ENCODE measurements at places on chromosomes 11 and 22.

DNA sequence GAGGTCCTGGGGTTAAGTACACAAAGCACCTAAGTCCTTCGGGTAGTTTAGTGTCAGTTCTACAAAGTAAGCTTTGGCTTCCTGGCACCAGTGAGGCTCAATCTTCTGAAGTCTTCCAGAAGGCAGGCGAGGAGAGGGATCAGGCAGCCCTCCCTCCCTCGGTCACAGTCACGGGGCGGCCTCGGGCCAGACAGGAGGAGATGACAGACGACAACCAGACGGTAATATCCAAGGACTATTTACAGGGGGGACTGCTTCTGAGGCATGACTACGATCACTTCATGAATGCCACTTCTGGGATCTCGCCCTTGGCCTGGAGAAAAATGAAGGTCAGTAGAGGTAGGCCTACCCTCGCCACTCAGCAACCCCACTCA is 383 bp upstream of the TMEM223 start:
- no peaks in the 10 kb centered on the region for H3K27me3 ChIP-seq
- peaks cover 95% of the 10 kb centered on the region for H3K36me3 ChIP-seq
- H3K4me1 ChIP-seq = peaks cover 44% of the 10 kb centered on the region
- peak overlapping the region; percentile 91 for H3K4me3 ChIP-seq

DNA sequence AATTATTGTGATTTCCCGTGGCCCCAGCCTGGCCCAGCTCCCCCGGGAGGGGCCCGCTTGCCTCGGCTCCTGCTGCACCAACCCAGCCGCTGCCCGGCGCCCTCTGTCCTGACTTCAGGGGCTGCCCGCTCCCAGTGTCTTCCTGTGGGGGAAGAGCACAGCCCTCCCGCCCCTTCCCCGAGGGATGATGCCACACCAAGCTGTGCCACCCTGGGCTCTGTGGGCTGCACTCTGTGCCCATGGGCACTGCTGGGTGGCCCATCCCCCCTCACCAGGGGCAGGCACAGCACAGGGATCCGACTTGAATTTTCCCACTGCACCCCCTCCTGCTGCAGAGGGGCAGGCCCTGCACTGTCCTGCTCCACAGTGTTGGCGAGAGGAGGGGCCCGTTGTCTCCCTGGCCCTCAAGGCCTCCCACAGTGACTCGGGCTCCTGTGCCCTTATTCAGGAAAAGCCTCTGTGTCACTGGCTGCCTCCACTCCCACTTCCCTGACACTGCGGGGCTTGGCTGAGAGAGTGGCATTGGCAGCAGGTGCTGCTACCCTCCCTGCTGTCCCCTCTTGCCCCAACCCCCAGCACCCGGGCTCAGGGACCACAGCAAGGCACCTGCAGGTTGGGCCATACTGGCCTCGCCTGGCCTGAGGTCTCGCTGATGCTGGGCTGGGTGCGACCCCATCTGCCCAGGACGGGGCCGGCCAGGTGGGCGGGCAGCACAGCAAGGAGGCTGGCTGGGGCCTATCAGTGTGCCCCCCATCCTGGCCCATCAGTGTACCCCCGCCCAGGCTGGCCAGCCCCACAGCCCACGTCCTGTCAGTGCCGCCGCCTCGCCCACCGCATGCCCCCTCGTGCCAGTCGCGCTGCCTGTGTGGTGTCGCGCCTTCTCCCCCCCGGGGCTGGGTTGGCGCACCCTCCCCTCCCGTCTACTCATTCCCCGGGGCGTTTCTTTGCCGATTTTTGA is 3.3 kb upstream of the ANKRD13D start:
- DNase-seq = no peak
- no peak overlapping the region for H3K4me3 ChIP-seq
- H3K36me3 ChIP-seq = peaks cover 84% of the 10 kb centered on the region

- H3K27ac ChIP-seq = no peak overlapping the region
- no peak overlapping the region for H3K4me3 ChIP-seq
- H3K36me3 ChIP-seq = no peaks in the 10 kb centered on the region
- no peak for DNase-seq
These were observed 169.1 kb downstream of the CADM1 start for GRCh38 chr11:115334932-115335788.

GRCh38 chr22:41171996-41172395 is 33.1 kb upstream of the L3MBTL2 start:
- no peaks in the 10 kb centered on the region for H3K27me3 ChIP-seq
- peaks cover 91% of the 10 kb centered on the region for H3K36me3 ChIP-seq
- peaks cover 14% of the 10 kb centered on the region for H3K4me1 ChIP-seq
- H3K27ac ChIP-seq = no peak overlapping the region
- no peak for DNase-seq

- H3K4me1 ChIP-seq = peaks cover 63% of the 10 kb centered on the region
- no peaks in the 10 kb centered on the region for H3K27me3 ChIP-seq
- H3K36me3 ChIP-seq = peaks cover 55% of the 10 kb centered on the region
- H3K4me3 ChIP-seq = no peak overlapping the region
- DNase-seq = no peak
- no peak overlapping the region for H3K27ac ChIP-seq
These were observed 4.4 kb downstream of the TOLLIP start for GRCh38 chr11:1305063-1305495.

DNA sequence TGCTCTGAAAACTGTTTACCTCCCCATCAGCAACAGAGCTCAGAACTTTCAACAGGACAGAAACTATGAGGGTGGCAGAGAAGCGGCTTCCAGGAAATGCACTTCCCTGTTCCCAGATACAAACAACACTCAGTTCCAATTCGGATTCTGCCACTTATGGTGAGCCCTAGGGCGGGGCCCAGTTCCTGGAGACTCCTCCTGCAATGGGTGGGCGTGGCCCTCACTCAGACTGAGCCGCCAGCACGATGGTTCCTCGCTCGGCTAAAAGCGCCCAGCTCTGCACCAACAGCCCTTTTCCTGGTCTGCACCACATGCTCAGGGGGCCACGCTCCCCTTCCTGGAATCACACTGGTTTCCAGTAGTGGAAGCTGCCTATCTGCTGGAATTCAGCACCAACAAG is 314.1 kb downstream of the CTTN start:
- no peak overlapping the region for H3K27ac ChIP-seq
- peaks cover 4% of the 10 kb centered on the region for H3K4me1 ChIP-seq
- H3K36me3 ChIP-seq = no peaks in the 10 kb centered on the region
- no peak overlapping the region for H3K4me3 ChIP-seq

GRCh38 chr11:117663821-117664220 is 133.2 kb downstream of the DSCAML1 start:
- no peak overlapping the region for H3K4me3 ChIP-seq
- H3K27me3 ChIP-seq = no peaks in the 10 kb centered on the region
- H3K27ac ChIP-seq = no peak overlapping the region
- DNase-seq = no peak

GRCh38 chr11:32154275-32154674 is 63.4 kb downstream of the RCN1 start:
- H3K27me3 ChIP-seq = peaks cover 50% of the 10 kb centered on the region
- H3K4me3 ChIP-seq = no peak overlapping the region
- DNase-seq = no peak
- no peaks in the 10 kb centered on the region for H3K36me3 ChIP-seq
- no peak overlapping the region for H3K27ac ChIP-seq

DNA sequence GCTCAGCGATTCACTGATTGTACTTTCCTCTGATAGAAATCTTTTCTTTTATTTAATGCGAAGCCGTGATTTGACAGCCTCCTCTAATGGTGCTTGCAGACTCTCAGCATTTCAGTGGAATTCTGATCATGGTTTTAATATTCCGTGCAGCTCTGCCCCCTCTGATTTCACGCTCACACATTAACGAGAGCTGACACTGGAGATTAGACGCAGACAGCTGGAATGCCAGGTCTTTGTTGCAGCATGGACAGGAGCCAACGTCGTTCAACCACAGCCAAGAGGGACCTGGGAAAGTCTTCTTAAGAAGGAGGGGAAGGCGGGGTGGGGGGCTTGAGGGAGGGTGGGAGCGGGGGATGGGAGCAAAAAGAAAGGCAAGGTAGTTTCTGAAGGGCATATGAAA is 186.4 kb downstream of the BLID start:
- H3K36me3 ChIP-seq = no peaks in the 10 kb centered on the region
- no peak overlapping the region for H3K27ac ChIP-seq
- peaks cover 38% of the 10 kb centered on the region for H3K27me3 ChIP-seq
- no peak for DNase-seq
- no peaks in the 10 kb centered on the region for H3K4me1 ChIP-seq

- no peaks in the 10 kb centered on the region for H3K4me1 ChIP-seq
- no peak overlapping the region for H3K27ac ChIP-seq
- DNase-seq = no peak
- no peak overlapping the region for H3K4me3 ChIP-seq
- H3K27me3 ChIP-seq = peaks cover 3% of the 10 kb centered on the region
These were observed 432.1 kb upstream of the DDI1 start for GRCh38 chr11:103604310-103604709.

DNA sequence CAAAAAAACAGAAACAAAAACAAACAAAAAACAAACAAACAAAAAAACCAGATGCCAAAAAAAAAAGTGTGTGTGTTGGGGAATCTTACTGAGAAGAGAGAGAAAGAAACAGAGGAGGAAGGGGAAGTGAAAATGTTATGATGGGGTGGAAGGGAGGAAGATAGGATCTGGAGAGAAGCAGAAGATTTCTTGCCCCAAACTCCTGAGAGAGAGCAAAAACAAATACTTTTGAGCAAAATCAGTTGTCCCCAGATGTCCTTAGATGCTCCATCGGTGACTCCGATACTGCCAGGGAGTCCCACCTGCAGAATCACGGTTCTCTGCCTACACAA is 19.9 kb upstream of the GRAMD1B start:
- H3K27ac ChIP-seq = no peak overlapping the region
- no peak for DNase-seq
- H3K4me3 ChIP-seq = no peak overlapping the region
- peaks cover 7% of the 10 kb centered on the region for H3K27me3 ChIP-seq
- H3K4me1 ChIP-seq = peaks cover 18% of the 10 kb centered on the region

DNA sequence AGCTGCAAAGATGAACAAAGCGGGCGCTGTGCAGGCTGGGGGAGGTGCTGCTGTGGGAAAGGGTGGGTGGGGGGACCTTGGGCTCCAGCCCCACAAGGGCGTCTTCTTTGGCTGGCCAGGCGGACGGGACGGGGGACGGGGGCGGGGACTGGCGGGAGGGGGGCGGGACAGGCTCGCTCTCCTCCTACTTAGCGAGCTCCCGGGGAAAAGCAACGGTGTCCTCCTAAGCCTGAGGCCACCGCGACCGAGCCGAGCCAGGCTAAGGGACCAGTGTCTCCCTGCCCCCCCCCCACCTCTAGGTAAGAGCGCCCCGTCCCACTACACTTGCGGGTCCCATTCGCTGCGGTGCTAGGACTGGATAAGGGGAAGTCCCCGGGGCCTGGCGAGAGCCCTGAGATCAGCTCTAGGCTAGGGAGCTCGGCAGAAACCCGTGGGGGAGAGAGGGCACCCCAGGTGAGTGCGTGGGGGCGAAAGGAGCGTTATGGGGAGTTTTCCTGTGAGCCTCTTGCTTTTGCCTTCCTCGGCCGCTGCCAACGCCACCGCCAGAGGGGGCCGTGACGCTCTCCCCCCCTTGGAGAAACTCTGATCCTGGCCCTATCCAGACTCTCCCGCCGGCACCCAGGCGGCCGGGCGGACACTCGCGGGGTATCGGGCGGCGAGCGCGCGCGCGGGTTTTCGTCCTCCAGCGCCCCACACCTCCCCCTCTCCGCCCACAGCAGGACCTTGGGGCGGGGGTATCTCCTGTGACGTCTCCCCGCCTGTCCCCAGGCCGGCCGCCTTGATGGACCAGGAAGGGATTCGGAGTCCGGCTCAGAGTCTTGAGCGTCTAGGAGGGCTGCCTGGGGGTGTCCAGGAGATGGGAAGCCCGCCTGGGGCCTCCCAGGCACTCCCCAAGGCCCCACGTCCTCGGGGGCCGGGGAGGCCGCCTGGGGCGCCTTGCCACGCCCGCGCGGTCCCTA is at the start of gene PHLDB1:
TSS of gene PHLDB1 (plus strand) at position 215 of the 959 bp plus-strand sequence. CDS start 6,222 bp downstream, outside the sequence.
- H3K36me3 ChIP-seq = peaks cover 11% of the 10 kb centered on the region
- DNase-seq = peak; percentile 64
- H3K27me3 ChIP-seq = peaks cover 20% of the 10 kb centered on the region
- peaks cover 29% of the 10 kb centered on the region for H3K4me1 ChIP-seq
- H3K4me3 ChIP-seq = peak within 1 kb of the TSS; percentile 69
- H3K27ac ChIP-seq = peak within 1 kb of the TSS; percentile 63

GRCh38 chr11:71178076-71178475 is 74.3 kb downstream of the SHANK2 start:
- H3K36me3 ChIP-seq = no peaks in the 10 kb centered on the region
- no peaks in the 10 kb centered on the region for H3K4me1 ChIP-seq
- H3K4me3 ChIP-seq = no peak overlapping the region
- H3K27me3 ChIP-seq = peaks cover 32% of the 10 kb centered on the region

- H3K4me3 ChIP-seq = no peak overlapping the region
- no peaks in the 10 kb centered on the region for H3K36me3 ChIP-seq
- H3K27ac ChIP-seq = no peak overlapping the region
- peaks cover 15% of the 10 kb centered on the region for H3K27me3 ChIP-seq
- peaks cover 4% of the 10 kb centered on the region for H3K4me1 ChIP-seq
These were observed 134.2 kb downstream of the CCDC81 start for GRCh38 chr11:86508604-86509587.

- H3K36me3 ChIP-seq = no peaks in the 10 kb centered on the region
- no peaks in the 10 kb centered on the region for H3K27me3 ChIP-seq
- no peak overlapping the region for H3K27ac ChIP-seq
- H3K4me1 ChIP-seq = no peaks in the 10 kb centered on the region
These were observed 107.6 kb downstream of the GALNT18 start for GRCh38 chr11:11514246-11514645.

DNA sequence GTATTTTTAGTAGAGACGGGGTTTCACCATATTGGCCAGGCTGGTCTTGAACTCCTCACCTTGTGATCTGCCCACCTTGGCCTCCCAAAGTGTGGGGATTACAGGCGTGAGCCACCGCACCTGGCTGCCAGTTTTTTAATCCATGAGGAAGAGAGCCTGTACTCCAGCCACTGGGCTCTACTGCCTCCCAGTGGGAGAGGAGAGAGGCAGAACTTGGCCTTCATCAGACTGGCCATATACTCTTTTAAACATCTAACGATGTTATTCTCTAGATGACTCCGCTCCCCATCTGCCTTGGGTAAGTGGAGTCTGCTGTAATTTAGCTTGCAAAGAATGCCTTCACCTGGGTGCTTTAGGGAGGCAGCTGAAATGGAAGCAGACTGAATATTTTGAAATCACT is 34.6 kb downstream of the SLC6A5 start:
- H3K27me3 ChIP-seq = peaks cover 19% of the 10 kb centered on the region
- no peaks in the 10 kb centered on the region for H3K36me3 ChIP-seq
- no peak overlapping the region for H3K4me3 ChIP-seq
- no peaks in the 10 kb centered on the region for H3K4me1 ChIP-seq
- no peak for DNase-seq
- H3K27ac ChIP-seq = no peak overlapping the region

DNA sequence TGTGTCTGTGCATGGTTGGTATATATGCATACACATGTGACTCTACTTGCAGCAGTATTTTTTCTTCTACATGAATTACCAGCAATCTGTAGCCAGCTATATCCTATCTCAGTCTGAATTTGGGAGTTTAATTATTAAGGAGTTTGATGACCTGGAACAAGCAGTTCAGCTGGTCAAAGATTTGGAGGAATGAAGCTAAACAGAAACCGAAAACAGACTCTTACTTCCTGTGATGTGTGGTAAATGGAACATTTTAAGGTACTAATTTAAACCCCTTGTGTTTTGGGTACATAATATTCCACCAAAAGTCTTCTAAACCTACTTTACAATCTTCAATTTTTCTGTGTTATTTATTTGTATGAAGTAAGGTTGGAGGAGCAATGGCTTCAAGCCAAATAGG is 124.4 kb upstream of the PGR start:
- H3K27ac ChIP-seq = no peak overlapping the region
- DNase-seq = no peak
- no peak overlapping the region for H3K4me3 ChIP-seq
- no peaks in the 10 kb centered on the region for H3K4me1 ChIP-seq
- no peaks in the 10 kb centered on the region for H3K36me3 ChIP-seq
- H3K27me3 ChIP-seq = no peaks in the 10 kb centered on the region

All from activated T-cell treated with anti-CD3 and anti-CD28 coated beads, Interleukin-2, amount 50 U/mL, for 24 hours (primary cell).